Panc1 (cell line): ENCODE measurements at places on chromosomes 6 and 20. TPM values are rescaled to one million over a fixed set of nuclear protein-coding genes. Genes with fewer than 3 reads are reported as not detected.

NECAB3 gene
- total RNA-seq: 46.4 TPM

PLN gene
- total RNA-seq: not detected

EPPIN gene
- not detected for total RNA-seq

PRICKLE4 gene
- 1.6 TPM for total RNA-seq

ZBTB12 gene
- 9.4 TPM for total RNA-seq

BMP7 gene
- 11.5 TPM for total RNA-seq
